ENCODE measurements at places on chromosomes 12 and 14.

GRCh38 chr14:92209141-92209540 is 87.4 kb downstream of the CPSF2 start:
- DNase-seq = no peak

- DNase-seq = no peak
These were observed 64.2 kb downstream of the LLPH start for GRCh38 chr12:66066137-66066928.

- DNase-seq = no peak
These were observed 412.8 kb upstream of the TBX3 start for GRCh38 chr12:115096588-115097397.

- no peak for DNase-seq
These were observed 7.3 kb downstream of the STXBP6 start for GRCh38 chr14:25042362-25043299.

DNA sequence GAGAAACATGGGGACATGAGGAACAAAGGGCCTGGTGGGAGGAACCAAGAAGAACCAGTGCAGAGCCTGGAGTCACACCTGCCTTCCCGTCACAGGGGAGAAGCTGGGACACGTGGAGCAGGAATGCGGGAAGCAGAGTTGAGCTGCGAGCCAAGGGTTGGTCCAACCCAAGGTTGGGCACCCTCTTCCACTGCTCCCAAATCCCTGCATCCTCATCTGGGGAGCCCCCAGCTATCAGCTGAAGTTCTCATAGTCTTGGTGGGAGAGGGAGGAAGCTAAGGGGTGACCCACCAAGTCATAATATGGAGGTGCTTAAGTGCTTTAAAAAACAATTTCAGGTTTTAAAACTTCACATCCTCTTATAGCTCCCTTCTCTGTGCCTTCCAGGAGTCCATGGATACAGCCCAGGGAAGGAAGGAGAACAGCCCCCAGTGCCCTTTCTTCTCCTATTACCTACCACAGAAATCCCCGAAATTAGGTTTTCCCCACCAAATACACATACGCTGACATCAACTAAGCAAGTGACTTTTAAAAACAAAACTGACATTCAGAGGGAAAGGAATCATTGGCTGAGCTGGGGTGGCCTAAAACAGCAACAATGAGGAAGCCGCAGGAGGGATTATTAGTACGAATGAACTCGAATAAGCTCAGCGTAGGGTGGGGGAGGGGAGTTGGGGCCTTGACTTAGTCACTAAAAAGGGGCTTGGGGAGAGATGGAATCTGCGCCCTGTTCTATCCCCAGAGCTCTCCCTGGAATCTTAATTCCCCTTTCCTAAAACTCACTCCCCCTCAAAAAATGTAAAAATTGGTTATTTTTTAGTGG is 4.5 kb downstream of the MYL6 start:
- DNase-seq = no peak

GRCh38 chr12:3977621-3978020 is 104.4 kb upstream of the PARP11 start:
- DNase-seq = no peak

DNA sequence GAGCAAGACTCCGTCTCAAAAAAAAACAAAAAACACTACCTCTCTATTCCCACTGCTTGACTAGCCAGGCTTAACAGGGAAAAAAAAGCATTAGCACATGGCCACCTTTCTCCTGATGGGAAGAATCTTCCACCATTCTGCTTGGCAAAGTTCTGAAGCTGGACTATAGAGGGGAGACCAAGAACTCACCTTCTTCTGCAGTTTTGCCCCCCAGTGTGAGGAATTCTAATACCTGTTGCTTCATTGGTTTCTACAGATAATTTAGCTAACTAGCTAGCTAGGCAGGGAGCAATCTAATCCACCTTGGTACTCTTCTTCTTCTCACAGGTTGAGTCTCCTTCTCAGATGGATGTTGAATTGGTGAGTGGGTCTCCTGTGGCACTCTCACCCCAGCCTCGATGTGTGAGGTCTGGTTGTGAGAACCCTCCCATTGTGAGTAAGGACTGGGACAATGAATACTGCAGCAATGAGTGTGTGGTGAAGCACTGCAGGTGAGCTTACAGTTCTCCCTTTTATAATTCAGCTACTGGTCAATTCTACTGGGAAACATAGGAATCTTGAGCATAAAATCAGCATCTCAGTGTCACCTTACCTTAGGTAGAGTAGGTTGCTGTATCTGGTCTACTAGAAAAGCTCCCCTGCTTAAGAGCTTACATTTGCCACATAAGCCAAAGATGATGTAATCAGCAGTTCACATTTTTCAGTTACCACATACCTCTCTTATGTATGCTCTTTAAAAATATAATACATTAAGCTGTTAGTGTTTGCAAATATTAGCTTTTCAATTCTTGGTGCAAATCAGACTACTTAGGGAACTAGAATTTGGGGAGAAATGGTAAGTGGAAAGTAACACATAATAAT is 16.0 kb downstream of the METTL3 start:
- no peak for DNase-seq

DNA sequence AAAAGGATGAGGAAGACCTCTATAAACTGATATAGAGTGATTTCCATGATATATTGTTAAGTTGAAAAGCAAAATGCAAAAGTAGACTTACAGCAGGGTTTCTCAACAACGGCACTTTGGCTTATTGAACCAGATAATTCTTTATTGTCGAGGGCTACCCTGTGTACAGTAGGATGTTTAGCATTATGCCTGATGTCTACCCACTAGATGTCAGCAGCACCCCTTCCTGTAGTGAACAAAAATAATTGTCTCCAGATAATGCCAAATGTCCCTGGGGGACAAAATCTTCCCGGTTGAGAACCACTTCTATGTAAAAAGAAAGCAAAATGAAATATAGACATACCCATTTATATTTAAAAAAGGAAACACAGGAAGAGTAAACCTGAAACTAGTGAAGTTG is 32.4 kb downstream of the ABCD2 start:
- no peak for DNase-seq

DNA sequence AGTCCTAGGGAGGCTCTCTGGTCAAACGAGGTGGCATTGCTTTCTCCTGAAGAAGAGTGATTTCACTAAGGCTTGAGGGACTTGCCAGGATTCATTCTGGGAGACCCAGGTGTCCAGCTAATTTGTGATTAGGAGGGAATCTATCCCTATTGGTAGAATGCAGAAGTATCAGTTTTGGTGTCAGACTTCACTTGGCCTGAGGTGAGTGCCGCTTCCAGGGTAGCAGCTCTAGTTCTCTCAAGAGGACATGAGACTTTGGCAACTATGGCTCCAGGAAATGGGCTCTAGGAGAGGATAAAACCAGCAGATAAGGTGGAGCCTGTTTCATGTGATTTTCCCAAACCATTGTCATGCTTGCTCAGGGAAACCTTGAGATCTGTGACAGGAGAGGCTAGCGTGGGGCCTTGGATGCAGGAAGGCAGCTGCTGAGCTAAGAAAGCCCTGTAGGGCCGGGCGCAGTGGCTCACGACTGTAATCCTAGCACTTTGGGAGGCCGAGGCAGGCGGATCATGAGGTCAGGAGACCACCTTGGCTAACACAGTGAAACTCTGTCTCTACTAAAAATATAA is 11.6 kb upstream of the TMEM117 start:
- no peak for DNase-seq

DNA sequence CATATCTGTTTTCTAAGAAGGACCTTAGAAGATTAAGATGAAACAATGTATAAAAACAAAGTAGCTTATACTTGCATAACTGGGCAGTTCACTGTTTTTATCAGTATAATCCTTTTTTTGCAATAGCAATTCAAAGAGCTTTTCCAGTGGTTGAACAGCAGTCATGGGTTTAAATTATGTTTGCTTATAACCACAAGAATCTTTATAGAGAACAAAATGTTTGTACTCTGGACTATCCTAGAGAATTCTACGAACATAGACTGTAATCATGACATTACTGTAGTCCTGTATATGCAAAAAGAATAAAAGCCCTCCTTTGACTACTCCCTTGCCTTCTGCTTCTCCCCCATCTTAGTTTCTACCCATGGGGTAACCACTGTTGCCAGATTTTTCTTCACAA is 5.7 kb downstream of the FAM177A1 start:
- DNase-seq = no peak

- DNase-seq = no peak
These were observed 39.5 kb downstream of the PRMT8 start for GRCh38 chr12:3530548-3530947.

DNA sequence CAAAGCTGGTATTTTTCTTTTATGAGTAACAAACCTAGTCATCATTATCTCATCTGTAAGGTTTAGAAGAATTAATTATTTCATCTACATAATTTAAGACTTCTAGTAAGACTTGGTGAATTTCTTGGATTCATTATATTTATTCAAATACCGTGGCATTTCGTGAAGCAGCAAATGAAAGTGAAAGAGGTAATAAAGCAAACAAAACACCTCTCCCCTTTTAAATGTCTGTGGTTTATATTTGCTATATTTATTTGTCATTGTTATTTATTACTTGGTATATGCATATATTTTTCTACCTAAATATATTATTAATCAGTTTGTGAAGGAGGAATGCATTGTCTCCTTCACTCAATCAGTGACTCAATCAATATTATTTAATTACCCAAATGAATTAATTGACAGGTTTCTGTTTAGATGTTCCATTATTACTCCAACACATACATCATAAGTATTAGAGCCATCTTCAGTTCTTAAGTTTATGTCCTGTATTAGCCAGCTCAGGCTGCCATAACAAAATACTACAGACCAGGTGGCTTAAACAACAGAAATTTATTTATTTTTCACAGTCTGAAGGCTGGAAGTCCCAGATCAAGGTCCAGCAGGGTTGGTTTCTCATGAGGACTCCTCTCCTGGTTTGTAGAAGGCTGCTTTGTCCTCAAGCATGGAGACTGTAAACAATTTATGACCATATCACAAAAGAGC is 6.6 kb downstream of the CFAP54 start:
- DNase-seq = no peak

GRCh38 chr12:27817766-27818165 is 37.7 kb upstream of the MANSC4 start:
- DNase-seq = no peak

DNA sequence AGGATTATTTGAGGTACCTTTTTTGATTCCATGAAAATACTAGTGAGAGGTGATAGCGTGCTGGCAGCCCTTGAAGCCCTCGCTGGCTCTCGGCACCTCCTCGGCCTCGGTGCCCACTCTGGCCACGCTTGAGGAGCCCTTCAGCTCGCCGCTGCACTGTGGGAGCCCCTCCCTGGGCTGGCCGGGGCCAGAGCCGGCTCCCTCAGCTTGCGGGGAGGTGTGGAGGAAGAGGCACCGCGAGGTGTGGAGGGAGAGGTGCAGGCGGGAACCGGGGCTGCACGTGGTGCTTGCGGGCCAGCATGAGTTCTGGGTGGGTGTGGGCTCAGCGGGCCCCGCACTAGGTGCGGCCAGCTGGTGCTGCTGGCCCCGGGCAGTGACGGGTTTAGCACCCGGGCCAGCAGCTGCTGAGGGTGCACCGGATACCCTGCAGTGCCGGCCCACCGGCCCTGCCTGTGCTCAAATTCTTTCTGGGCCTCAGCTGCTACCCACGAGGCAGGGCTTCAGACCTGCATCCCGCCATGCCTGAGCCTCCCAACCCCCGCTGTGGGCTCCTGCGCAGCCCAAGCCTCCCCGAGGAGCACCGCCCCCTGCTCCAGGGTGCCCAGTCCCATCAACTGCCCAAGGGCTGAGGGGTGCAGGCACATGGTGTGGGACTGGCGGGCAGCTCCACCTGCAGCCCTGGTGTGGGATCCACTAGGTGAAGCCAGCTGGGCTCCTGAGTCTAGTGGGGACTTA is 7.4 kb downstream of the MOK start:
- DNase-seq = no peak

- no peak for DNase-seq
These were observed 116.4 kb downstream of the PDZRN4 start for GRCh38 chr12:41304526-41304925.

DNA sequence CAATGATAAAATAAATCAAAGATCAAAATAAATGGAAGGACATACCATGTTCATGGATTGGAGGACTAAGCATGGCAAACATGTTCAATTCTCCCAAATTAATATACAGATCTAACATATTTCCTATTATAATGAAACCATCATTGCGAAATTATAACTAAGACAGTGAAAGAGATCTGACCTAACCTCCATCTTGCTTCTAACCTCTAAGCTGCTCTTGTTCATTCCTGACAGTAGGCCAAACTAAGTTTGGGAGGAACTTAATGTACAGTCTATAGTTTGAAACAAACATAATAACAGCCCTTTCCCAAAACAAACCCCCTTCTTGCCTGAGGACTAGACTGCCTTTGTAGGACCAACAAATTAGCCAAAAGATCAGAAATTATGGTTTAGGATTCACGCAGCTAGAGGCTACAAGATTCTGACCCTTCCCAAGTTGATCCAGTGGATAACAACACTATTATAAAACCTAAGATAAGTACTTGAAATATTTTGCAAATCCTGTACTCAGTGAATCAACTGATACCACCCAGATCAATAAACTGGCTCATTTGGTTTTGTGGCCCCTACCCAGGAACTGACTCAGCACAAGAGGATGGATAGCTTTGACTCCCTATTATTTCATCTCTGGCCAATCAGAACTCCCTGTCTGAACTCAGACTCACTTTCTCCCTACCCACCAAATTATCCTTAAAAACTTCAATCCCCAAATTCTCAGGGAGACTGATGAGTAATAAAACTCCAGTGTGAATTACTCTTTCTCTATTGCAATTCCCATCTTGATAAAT is 41.7 kb upstream of the OR5AU1 start:
- no peak for DNase-seq

DNA sequence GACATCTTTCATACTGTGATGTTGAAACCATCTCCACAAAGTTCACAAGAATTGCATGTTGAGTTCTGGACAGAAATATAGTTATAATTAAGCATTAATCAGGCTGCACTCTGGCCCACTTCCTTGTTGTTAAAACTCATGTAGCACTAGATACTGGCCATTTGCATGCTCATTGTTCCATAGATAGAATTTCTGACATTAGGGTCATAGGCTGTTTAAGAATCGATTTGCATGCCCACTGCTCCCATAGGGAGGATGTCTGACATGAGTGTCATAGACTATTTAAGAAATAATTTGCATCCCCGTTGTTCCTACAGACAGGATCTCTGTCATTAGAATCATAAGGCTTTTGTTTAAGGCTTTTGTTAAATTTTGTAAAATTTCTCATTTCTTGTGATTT is 50.2 kb downstream of the MYF5 start:
- DNase-seq = no peak

- DNase-seq = no peak
These were observed 65.5 kb downstream of the LRP6 start for GRCh38 chr12:12201274-12201758.

- DNase-seq = peak; percentile 4
These were observed 107.7 kb upstream of the CAND1 start for GRCh38 chr12:67161322-67161918.

DNA sequence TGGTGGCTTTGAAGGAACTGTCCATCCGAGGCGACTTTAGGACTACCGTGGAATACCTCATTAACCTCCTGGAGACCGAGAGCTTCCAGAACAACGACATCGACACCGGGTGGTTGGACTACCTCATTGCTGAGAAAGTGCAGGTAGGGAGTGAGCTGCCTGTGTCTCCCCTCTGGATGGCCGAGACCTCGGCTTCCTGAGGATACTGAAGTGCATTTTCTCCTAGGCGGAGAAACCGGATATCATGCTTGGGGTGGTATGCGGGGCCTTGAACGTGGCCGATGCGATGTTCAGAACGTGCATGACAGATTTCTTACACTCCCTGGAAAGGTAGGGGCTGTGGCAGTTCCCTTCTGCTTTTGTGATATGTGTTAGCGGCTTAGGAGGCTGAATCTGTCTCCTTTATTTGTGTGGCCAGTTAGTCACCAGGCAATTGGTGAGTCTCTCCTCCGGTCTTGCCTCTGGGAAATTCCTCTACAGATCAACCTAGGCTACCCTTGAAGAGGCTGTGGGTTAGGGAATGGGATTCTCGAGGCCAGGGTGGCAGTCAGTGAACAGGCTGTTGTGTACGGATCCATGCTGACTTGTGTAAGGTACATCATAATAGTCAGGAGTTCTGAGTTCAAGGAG is 75.3 kb downstream of the ACACB start:
- DNase-seq = peak; percentile 72

Measured in H54 (cell line).